ENCODE measurements at places on chromosomes 2 and 18.
A peak's percentile ranks its signal among the peaks of the same experiment; 100 is the strongest.

DNA sequence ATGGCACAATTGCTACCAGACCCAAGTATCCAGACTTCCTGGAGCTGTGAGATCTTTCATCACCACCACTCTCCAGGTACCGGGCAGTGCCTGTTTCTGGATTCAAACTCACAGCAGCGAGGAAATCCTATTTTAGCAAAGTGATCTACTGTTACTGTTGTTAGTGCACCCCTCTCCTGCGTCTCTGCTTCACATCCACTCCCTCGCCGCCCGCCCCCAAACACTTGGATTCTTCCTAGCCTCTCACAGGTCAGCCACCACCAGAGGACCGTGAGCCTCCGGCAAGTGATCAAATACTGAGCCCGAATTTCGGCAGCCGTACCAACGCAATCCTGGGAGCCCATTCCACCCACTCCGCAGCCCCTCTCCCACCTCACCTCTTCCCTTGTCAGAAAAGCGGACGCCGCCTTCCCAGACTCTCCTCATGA lies 519 bp downstream of the METTL4 start:
- DNase-seq = peak; percentile 8

- no peak for DNase-seq
These were observed 53.6 kb downstream of the STRN start for GRCh38 chr2:36912695-36913094.

DNA sequence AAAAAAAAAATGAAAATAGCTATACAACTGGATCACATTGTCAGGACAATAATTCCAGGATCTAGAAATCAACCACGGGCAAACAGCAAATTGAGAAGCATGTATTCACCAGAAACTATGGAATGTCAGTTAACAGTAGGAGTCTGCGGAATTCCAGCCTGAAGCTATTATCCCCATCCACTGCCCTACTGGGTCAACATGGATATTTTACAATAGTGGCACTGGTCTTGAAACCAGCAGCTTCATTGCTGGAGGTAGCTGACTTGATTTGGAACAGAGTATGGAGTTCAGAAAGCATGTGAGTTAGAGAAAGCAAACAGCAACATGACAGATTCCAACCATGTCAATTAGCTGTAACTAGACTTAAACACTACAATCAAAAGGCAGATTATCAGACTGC lies 55.7 kb upstream of the PDE1A start:
- DNase-seq = no peak

DNA sequence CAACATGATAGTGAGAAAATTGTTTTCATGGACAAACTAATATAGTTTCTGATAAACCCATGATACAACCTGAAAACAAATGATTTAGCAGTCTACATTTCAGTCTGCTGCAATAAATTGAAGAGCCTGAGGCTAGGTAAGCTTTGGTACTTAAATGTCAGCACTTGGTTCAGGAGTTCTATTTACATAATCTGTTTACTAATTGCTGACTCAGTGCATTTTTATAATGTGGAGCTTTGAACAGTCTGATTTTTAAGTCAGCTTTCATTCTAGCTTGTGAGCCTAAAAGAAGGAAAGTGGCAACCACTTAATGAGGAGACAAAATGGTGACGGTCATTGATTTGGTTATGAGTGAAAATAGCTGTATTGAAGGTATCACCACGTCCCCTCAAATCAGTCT lies 488.6 kb downstream of the CPS1 start:
- DNase-seq = no peak

GRCh38 chr2:168555283-168555682 lies 99.2 kb downstream of the CERS6 start:
- no peak for DNase-seq

DNA sequence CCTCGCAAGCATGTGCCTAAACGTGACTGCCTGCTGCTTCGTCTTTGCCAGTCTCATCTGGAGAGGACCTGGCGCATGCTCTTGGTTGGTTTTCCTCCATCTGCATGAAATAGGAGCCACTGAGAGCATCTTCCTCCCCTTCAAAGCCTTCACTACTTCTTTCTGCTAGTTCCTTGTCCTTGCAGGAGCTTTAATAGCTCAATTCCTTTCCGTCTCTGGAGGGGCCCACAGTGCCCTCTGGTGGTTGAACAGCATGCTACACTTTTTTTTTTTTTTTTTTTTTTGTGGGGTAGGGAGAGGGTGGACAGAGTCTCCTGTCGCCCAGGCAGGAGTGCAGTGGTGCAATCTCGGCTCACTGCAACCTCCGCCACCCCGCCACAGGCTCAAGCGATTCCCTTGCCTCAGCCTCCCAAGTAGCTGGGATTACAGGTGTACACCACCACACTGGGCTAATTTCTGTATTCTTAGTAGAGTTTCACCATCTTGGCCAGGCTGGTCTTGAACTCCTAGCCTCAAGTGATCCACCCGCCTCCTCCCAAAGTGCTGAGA lies 59.6 kb downstream of the SP110 start:
- no peak for DNase-seq

DNA sequence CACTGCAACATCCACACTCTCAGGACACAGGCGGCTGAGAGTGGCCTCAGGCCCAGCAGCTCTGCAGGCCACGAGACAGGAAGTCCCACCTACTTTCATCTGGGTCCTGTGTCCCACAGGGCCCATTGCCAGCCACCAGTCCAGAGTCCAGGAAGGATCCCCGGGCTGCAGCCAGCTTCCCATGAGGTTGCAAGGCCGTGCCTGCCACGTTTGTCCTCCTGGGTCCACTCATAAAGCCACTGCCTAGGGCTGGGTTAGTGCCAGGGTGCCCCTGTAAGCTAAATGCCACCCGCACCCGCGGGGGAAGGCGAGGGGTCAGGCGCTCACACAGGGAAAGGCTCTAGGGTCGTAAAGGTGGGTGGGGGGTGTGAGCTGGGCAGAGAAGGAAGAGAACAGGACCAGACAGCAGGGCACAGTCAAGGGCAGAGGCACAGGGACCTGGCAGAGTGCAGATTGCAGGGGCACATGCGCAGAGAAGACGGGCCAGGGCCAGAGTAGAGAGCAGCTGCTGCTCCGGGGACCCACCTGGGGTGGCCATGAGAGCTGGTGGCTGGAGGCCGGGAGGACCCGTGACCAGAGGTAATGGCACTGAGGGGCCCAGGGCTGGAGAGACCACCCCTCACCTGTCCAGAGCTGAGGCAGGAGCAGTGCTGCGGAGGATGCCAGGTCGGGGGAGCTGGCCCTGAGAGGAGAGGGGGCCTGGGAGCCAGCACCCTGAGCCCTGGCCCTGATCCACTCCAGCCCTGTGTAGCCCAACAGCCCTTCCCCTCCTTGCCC lies 8.0 kb downstream of the AGXT start:
- no peak for DNase-seq

DNA sequence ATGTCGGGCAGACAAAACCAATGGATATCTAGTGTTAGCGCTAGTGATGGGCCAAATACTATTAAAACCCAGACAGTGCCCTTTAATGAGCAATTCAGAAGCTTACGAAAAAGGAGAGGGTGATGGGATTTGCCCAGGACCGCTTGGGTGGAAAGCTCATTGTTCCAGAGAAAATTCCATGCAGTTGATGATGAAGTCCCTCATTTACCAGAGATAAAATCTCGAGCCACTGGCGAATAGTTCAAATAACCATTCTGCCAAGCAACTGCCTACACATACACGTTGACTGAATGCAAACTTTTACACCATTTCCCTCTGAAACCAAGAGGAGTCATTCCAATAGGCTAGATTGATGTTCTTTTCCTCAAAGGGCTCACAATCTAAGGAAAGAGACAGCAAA lies 73.6 kb upstream of the ARL4C start:
- no peak for DNase-seq

DNA sequence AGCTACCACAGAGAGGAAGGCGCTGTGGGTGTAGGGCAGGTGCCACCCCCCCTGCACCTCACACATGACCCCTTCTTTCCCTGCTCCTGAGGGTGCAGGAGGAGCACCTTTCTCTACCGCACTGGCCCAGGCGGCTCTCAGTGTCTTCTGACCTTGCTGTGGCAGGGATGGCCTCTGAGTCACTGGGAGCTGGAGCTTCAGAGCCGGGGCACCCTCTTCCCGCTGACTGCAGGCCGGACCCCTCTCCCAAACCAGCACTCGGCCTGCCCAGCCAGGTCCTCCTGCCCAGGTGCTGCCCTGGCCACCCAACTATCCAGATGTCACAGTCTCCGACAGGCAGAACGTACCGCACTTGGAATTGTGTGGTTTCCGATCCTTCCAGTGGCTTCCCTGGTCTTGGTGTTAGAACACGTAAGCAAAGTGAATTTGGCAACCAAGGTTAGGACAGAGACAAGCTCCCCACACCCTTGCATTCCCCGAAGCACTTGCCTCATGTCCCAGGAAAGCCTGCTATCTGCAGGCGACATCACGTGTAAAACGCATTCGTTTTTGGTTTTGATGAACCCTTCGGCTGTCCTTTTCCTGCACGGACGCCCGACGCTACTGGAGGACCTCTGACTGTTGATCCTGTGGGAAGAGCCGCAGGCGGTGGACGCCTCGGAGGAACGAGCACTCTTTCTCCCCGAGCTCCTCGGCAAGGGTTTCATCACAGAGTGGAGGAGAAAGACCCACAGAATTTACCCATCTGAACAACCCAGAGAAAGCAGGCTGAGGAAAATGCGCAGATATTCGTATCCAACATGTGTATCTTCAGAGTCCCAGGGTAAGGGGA lies 24.7 kb upstream of the KCNG2 start:
- no peak for DNase-seq
